ENCODE measurements at places on chromosomes 16 and 17.

GRCh38 chr17:9928601-9929333 is 23.7 kb upstream of the RCVRN start:
- peak; percentile 63 for DNase-seq

GRCh38 chr17:59725691-59726090 is 18.2 kb downstream of the VMP1 start:
- DNase-seq, result no peak

GRCh38 chr17:56739376-56739775 is 94.3 kb downstream of the C17orf67 start:
- no peak for DNase-seq

DNA sequence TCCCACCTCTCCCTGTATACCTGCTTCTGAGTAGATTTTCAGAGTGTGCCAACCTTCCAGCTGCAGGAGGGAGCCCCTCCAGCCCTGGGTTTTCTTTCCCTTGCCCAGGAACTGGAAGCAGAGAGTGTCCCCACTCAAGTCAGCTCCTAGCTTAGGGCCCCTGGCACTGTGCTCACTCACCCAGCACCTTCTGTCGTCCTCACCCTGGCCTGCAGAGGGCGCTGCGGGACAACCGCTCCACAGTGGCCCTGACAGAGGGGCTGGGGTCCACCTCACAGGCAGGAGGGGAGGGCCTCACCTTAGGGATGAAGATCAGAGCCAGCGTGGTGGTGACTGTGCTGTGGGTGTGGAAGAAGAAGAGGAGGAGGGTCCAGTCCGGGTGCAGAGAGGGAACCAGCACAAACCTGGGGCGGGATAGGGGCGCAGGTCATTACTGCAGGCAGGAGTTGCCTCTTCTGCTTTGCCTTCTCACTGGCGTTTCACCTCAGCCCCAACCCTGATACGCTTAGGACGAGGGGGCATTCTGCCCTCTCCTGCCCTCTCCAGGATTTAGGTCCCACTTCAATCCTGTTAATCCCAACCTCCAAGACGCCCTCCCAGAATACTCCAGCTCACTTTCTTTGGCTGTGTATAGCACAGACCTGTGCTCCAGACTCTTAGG is 10.0 kb downstream of the GPR179 start:
- no peak for DNase-seq

- no peak for DNase-seq
Measured at GRCh38 chr17:56866496-56866895, 32.5 kb downstream of the DGKE start.

GRCh38 chr16:85557083-85557970 is 55.8 kb upstream of the GSE1 start:
- DNase-seq, result peak; percentile 55

DNA sequence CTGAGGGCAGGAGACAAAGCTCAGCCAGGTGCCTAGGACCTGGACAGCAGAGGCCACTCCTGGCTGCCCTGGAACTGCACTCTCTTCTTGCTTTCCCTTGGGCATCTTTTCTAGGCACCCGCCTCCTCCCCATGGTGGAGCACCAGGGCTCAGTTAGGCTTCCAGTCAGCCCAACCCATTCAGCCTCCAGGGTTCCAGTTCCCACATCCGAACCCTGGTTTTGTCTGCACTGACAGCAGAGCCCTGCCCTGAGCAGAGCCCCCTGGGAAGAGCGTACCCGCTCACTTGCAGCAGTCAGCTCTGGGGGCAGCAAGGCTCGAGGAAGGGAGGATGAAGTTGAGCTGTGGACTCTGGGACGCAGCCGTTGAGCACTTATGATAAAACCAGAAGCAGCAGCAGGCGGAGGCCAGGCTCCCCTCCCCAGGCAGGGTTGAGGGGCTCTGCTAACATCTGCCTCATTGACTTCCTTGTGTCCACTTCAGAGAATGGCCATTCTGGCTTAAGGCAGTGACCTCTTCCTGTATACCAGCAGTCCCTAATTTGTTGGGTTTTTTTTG is 213.2 kb downstream of the NTN1 start:
- no peak for DNase-seq

GRCh38 chr17:77570565-77570898 is 388.0 kb upstream of the TNRC6C start:
- DNase-seq, result no peak

DNA sequence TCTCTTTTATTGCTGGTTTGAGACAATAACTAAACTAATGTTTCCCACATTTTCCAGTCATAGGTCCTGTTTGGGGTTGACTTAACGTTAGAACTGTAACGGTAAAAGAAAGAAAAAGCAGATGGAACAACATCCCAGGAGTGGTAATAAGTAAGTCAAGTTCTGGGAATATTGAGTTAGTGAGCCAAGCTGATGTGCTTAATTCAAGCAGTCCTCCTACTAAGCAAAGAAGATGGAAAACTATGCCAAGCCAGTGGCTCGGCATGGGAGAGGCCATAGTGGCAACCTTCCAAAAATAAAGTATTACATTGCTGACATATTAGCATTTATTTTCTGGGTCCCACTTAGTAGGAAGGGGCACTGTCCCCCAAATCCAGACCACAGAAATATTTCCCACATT is 161.7 kb upstream of the CDH5 start:
- no peak for DNase-seq

GRCh38 chr17:44314869-44315661 is 6.7 kb downstream of the RUNDC3A start:
- DNase-seq, result peak; percentile 71

DNA sequence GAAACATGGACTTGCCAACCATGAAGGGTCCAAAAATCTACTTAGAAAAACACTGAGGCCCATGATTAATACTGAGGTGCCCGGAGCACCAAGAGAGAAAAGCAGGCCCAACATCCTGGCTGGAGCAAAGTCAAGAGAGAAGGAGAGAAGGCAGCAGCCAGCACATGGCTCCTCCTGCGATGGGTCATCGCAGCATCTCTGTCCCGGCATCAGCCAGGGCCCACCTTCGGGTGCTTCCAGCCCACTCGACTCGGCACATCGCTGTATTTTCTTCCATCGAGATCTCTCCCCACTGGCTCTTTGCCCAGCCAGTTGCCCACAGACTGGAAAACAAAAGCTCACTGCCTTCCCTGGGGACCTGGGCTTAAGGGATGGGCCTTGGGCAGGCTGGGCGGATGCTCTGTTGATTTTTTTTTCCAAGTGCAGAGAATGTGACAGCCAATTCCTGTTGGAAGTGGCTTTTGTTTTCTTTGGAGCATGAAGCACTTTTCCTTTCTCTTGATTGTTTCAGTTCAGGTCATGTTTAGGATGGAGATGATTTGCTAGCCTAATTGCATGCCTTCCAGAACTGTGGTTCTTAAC is 58.1 kb downstream of the CYB5B start:
- no peak for DNase-seq

- DNase-seq, result peak; percentile 70
Measured at GRCh38 chr17:17919169-17920107, 52.8 kb downstream of the TOM1L2 start.

DNA sequence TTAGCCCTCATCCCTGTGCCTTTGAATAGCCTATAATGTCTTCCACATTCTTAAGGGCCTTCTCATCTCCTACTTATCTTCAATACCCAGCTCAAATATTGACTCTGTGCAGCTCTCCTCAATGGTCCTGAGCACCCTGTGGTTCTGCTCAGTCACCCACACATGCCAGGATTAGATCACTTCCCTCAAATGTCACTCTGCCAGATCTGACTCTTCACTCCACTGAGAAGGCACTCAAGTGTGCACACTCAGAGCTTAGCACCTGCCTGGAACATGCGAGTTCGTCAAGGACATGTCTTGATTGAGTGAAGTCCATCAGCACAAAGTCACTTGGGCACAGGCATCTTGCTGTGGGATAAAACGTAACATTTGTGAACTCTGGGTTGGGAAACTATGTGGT is 404.8 kb downstream of the CDH13 start:
- peak; percentile 57 for DNase-seq

DNA sequence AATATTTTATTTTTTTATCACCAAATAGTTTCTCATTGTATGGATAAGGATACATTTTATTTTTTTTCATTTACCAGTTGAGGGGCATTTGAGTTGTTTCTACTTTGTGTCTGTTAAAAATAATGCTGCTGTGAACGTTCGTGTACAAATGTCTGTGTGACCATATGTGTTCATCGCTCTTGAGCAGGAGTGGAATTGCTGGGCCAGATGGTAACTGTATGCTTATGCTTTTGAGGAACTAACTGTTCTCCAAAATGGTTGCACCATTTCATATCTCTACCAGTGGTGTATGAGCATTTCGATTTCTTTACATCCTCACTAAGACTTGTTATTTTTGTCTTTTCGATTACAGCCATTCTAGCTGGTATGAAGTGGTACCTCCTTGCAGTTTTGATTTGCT is 212.5 kb upstream of the N4BP1 start:
- DNase-seq, result no peak

DNA sequence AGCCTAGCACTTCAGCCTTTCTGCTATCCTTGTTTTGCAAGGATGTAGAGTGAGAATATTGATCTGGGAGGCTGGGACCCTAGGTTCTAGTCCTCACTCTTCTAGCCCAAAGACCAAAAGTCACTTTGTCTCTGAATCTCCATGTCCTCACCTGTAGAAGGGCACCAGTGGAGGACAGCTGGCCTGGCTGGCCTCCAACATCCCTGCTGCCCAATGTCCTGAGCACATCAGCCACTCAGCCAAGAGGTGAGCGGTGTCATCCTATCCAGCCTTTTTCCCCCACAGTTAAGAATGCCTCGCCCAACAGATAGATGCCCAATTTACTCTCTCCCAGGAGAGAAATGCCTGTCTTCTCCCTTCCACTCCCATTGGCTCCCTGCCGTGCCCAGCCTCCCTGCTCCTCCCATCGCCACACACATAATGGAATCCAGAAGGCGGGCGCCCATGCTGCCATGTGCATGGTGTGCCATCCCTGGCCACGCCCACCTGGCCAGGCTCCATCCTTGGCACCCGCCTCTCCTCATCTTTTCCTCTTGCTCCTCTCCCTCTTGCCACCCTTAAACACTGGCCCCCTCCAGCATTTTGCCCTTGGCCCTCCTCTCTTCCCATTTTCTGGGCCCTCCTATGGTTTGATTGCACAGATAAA is 157.3 kb upstream of the SDK2 start:
- no peak for DNase-seq

GRCh38 chr16:82715833-82716232 is 89.1 kb downstream of the CDH13 start:
- DNase-seq, result no peak

DNA sequence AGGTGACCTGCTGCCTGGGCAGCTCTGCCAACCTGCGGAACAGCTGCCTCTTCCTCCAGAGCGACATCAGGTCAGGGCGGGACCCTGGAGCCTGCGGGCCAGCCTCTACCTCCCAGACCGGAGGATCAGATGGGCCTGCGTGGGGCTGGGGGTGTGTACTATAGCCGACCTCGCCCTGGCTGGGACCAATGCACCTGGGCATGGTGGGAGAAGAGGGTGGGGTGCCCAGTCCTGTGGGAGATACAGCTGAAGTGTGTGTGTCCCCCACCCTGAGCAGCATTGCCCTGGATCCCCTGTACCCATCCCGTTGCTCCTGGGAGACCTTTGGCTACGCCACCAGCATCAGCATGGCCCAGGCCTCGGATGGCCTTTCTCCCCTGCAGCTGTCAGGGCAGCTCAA is 19.3 kb downstream of the CASKIN2 start:
- DNase-seq, result no peak

DNA sequence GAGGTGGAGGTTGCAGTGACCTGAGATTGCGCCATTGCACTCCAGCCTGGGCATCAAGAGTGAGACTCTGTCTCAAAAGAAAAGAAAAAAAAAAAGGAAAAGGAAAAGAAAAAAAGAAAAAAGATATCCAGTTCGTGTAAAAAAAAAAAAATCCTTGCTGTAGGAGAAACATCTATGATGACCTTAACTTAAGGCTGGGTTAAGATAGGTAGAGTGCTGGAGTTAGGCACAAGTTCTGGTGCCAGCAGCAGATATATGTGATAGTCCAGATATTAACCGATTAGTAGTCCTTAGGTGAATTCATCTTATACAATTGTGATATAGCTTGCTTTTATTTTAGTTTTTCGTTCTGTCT is 17.2 kb downstream of the PSMD11 start:
- DNase-seq, result no peak

GRCh38 chr17:7354262-7354843 is 603 bp upstream of the TMEM95 start:
- peak; percentile 73 for DNase-seq

DNA sequence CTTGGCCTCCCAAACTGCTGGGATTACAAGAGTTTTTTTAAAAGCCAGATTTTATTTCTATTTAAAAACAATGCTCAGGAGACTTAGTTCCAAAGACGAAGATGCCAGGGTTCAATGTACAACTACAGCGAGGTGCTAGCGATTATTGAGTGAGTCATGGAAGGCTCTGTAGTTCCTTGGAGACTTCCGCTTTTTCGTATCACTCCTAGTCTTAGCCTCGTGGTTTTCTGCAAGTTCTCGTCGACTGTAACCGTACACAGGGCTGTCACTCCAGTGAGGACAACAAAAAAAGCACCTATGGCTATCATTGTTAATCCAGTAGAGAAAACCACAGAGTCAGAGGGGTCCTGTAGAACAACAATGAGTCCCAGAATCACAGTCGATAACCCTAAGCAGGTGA is 22.7 kb upstream of the ZC3H7A start:
- DNase-seq, result no peak

GRCh38 chr17:50872710-50873424 is 6.7 kb upstream of the TOB1 start:
- DNase-seq, result no peak

- DNase-seq, result no peak
Measured at GRCh38 chr16:88435437-88436355, 17.4 kb upstream of the ZFPM1 start.

GRCh38 chr16:87367529-87367928 is 16.0 kb downstream of the FBXO31 start:
- DNase-seq, result no peak

GRCh38 chr17:57234061-57234738 is 22.1 kb upstream of the MSI2 start:
- DNase-seq, result no peak

GRCh38 chr17:50148226-50149090 is 2.0 kb downstream of the PPP1R9B start:
- DNase-seq, result peak; percentile 77

DNA sequence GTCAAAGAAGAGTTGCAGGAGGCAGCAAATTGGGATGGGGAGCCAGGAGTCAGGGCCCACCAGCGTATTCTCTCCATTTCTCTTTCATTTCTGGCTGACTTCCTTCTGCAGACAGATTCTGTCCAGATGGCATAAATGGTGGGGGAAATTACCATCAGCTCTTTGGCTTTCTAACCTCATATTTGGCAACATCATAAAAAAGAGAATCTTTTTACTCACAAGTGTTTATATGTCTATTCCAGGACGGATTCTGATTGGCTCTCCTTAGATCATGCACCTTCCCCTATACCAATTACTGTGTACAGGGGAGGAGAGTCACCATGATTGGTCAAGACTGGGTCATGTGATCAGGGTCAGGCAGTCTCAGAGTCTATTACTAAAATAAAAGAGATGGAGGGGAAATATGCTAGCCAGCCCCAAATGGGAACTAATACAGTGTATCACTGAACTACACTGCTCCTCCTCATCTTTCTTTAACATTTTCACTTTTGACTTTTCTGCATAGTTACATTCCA is 537.1 kb upstream of the EEF2KMT start:
- no peak for DNase-seq

Data from kidney tubule cell (primary cell).